ENCODE measurements at places on chromosomes 2 and 18.

DNA sequence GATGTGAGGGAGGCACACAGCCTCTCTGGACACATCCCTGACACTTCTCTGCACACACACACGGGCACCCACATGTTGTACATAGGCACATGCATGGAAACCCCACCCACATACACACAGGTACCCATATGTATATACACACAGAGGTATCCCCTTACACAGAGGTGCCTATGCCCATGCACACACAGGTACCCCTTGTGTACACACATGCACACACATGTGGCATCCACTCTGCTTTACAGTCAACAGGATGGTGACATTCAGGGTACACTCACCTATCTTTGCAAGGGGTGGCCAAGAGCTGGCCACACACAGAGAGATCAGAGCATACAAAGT lies 59.5 kb downstream of the FAM168B start:
- no peak for DNase-seq

- DNase-seq, result no peak
Measured at GRCh38 chr2:54655046-54655809, 68.2 kb upstream of the EML6 start.

GRCh38 chr2:81324046-81324445 lies 1019.5 kb upstream of the LRRTM1 start:
- no peak for DNase-seq

GRCh38 chr2:240635121-240635997 lies 10.1 kb downstream of the GPR35 start:
- DNase-seq, result no peak

GRCh38 chr2:88310787-88311186 lies 140.6 kb downstream of the THNSL2 start:
- DNase-seq, result no peak

- no peak for DNase-seq
Measured at GRCh38 chr2:128457716-128458115, 139.0 kb upstream of the HS6ST1 start.

All from stimulated activated CD8-positive, alpha-beta memory T cell treated with anti-CD3 and anti-CD28 coated beads, Interleukin-12 subunit alpha, Interleukin-12 subunit beta, amount 100 ng/mL, for 1 hour (primary cell).